ENCODE measurements at places on chromosomes 16 and 17.

DNA sequence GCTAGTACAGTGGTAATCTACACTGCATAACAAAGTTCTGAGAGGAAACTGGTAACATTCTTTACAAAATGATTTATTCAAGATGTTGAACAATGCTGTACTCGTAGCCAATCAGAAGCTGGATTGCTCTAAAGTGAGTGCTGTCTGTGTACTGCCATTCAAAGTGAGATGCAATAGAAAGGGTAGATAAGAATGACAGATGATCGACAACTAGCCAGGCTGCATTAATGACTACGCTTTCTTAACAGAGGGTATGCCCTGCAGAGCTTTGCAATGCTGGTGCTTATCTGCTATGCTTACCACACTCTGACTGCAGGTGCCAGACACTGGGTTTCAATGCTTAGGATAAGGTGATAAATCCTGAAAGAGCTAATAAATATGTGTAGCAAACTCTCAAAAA is 46.1 kb upstream of the SLC25A19 start:
- no peak for DNase-seq

GRCh38 chr16:86483-86952 is 8.5 kb downstream of the MPG start:
- DNase-seq, result no peak

GRCh38 chr17:20935740-20936139 is 107.1 kb downstream of the USP22 start:
- peak; percentile 37 for DNase-seq

- peak; percentile 60 for DNase-seq
These were observed 21.4 kb downstream of the RPS6KB1 start for GRCh38 chr17:59914274-59914854.

DNA sequence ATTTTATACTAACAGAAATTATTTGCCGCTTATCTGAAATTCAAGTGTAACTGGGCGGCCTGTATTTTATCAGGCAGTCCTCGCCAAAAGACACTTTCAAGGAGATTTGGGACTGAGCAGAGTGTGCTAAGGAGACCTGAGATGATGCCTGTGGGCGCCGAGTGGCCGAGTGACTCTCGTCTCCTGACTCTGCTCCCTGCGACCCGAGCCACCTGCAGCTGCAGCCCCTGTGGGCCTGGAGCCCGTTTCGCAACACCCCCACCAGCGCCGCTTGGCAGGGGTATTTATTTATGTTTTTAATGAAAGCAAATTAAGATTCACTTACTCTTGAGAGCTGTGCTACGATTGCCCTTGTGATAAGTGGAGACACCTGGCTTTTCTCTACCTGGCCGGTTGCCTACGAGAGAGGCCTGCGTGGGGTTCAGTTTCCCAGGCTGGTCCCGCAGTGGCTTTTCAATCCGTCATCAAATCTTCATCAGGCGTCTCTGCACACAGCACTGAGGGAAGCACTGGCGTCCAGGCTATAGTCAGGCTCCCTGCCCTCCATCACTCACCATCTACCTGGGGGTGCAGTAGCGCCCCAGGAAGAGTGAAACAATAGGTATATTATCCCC is 124.0 kb downstream of the SEC14L1 start:
- DNase-seq, result peak; percentile 54

GRCh38 chr16:6957681-6958080 is 375.0 kb upstream of the RBFOX1 start:
- no peak for DNase-seq

DNA sequence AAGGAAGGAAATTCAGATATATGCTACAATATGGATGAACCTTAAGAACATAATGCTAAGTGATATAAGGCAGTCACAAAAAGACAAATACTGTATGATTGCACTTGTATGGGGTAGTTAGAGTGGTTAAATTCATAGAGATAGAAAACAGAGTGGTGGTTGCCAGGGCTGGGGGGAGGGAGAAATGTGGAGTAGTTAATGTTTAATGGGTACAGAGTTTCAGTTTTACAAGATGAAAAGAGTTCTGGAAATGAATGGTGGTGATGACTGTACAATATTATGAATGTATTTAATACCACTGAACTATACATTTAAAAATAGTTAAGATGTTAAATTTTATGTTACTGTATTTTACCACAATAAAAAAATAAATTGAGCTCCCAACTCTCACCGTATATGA is 157.9 kb downstream of the TOX3 start:
- no peak for DNase-seq

DNA sequence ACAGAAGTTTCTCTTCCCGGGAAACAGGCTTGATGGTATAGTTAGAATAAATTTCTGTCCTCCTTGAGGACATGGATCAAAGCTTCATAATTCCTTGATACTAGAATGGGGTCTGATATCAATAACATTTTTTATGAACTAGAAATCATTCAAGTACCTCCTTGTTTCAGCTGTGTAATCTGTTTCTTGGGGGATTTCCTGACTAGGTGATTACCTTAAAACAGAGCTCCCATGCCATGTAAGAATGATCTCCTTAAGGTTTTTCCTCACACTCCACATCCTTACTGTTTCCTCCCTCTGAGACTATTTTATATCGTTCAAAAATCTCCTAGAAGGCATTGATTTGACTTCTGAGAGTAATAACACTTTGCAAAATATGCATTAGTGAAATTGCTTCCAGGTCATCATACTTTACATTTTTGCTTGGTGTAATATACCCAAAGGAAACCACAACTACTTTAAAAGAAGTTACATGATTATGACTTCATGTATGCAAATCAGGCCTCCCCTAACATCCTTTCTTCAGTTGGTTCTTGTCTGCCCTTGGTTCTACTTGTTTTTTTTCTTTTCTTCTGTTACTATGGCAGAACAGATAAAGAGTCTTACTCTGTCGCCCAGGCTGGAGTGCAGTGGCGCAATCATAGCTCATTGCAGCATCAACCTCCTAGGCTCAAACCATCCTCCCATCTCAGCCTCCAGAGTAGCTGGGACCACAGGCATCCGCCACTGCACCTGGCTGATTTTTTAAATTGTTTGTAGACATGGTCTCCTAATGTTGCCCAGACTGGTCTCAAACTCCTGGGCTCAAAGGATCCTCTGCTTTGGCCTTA is 388.8 kb downstream of the ZFHX3 start:
- DNase-seq, result no peak

- DNase-seq, result no peak
These were observed 164.6 kb downstream of the CHD9 start for GRCh38 chr16:53219371-53219770.

DNA sequence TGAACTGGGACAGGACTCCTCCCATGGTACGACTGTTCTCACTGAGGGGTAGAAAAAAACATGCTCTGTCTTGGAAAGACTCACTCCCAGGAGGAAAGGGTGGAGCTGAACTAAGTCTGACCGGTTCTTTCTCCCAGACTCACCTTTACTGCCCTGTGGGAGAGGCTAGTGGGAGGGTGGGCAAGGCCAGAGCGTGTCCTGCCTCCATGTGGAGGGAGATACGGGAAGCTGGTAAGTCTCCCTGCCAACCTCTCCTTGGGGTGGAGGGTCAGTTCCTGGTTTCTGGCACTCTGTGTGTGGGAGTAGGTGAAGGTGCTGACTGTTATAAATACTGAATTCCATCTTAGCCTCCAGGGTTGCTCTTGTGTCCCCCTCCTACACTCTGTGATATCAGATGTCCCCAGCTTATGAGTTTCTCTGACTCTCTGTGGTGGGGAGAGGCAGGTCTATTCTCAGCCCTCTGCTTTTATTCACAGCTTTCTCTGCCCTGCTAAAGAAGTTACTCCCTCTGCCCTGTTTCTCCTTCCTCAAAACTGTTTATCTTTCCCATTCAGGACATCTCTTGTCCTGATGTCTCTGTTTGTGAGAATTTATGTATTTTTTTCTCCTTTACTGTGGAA is 26.9 kb upstream of the FAM20A start:
- no peak for DNase-seq

- DNase-seq, result no peak
These were observed 375.6 kb upstream of the SALL1 start for GRCh38 chr16:51526621-51527020.

DNA sequence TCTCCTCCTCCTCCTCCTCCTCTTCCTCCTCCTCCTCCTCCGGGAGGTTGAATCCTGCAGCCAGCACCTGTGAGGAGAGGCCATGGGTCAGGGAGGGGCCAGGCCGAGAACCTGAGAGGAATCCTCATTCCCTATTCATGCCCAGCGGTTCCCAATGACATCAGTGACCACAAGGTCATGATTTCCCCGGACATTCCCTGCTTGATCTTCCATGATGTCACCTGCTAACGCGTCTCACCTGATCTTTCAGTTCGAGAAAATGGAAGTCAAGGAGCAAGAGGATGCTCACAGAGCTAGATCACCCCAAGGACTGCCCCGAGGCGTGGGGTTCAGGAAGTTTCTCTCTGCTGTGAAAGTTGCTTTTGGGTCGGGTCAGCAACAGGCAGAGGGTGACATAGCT is 5.4 kb downstream of the APOBR start:
- no peak for DNase-seq

DNA sequence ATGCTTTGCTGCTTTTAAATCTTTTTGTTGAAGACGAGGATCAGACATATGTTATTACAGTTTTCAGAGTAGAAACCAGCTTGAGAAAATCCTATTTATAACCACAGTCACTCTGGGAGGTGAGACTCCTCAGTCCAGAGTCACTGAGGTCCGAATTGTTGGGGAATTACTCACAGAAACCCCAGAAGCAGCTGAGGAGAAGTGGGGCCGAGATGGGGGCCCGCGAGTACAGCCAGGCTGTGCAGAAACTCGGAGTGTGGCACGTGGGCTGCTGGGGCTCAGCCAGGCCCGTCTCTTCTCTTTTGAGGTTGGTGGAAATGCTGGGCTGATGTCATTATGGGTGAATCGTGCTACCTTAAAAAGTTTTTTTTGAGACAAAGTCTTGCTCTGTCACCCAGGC is 14.4 kb upstream of the GNG13 start:
- no peak for DNase-seq

GRCh38 chr17:7347630-7348477 is 4.1 kb upstream of the KCTD11 start:
- DNase-seq, result no peak

- no peak for DNase-seq
These were observed 54.2 kb upstream of the CDR2 start for GRCh38 chr16:22428654-22429053.

DNA sequence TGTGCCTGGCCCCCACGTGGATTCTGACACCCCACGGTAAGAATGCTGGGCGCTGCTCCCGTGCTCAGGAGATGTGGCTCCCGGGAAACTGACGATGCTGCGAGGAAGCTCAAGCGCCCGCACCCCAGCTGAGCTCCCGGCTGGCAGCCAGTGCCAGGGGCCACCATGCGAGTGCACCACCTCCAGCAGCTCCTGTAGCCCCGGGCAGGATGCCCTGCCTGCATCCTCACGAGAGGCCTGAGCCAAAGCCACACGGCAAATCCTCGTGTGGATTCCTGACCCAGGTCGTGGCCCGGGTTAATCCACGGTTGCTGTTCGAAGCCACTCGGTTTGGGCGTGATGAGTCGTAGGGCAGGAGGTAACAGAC is 11.6 kb upstream of the DPEP1 start:
- DNase-seq, result no peak

DNA sequence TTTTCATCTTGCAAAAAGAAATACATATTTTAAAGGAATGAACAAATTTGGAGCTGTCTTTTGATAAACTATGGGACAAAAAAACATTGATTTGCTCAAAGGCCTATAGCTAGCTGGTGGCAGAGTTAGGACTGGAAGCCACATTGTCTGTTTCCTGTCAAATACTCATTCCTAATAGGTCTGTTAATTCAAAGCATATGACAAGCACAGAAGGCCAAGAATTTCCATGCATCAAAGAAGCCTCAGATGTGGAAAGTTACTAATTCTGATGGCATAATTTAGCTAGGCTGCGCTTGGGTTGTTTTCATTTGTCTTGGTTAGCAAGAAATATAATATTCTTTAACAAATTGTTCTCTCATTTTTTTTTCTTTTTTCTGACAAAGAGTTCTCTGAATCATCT is 98.0 kb downstream of the CDK5R1 start:
- DNase-seq, result no peak

GRCh38 chr17:81607431-81607830 is 29.5 kb downstream of the NPLOC4 start:
- DNase-seq, result no peak

Measured in NCI-H69 (cell line).